T-helper 2 cell treated with Interferon-gamma antibody and Interleukin-4, amounts not matched to agents 5 μg/mL and 100 μg/mL, for 36 hours (primary cell): ENCODE measurements at places on chromosomes 6 and 20.

- H3K4me3 ChIP-seq = no peak overlapping the region
- peaks cover 3% of the 10 kb centered on the region for H3K27me3 ChIP-seq
- H3K4me1 ChIP-seq = no peaks in the 10 kb centered on the region
- no peaks in the 10 kb centered on the region for H3K36me3 ChIP-seq
Measured at GRCh38 chr6:38364775-38365174, 275.0 kb downstream of the BTBD9 start.

DNA sequence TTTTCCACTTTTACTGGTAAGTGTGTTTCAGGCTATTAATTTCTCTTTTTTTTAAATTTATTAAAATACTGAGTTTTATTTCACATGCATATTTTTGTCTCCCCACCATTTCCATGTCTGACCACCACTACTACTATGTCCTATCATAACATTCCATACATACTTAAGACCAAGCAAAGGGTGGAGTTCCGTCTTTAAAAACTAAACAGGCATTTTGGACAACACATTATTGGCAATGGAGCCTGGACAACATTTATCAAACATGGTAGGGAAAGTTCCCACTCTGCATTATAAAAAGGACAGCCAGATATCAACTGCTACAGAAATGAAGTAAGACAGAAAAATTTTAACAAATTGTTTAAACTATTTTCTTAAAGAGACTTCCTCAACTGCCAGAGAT is 91.9 kb downstream of the LMBRD1 start:
- H3K4me1 ChIP-seq = no peaks in the 10 kb centered on the region
- no peak overlapping the region for H3K27ac ChIP-seq
- peaks cover 10% of the 10 kb centered on the region for H3K36me3 ChIP-seq

DNA sequence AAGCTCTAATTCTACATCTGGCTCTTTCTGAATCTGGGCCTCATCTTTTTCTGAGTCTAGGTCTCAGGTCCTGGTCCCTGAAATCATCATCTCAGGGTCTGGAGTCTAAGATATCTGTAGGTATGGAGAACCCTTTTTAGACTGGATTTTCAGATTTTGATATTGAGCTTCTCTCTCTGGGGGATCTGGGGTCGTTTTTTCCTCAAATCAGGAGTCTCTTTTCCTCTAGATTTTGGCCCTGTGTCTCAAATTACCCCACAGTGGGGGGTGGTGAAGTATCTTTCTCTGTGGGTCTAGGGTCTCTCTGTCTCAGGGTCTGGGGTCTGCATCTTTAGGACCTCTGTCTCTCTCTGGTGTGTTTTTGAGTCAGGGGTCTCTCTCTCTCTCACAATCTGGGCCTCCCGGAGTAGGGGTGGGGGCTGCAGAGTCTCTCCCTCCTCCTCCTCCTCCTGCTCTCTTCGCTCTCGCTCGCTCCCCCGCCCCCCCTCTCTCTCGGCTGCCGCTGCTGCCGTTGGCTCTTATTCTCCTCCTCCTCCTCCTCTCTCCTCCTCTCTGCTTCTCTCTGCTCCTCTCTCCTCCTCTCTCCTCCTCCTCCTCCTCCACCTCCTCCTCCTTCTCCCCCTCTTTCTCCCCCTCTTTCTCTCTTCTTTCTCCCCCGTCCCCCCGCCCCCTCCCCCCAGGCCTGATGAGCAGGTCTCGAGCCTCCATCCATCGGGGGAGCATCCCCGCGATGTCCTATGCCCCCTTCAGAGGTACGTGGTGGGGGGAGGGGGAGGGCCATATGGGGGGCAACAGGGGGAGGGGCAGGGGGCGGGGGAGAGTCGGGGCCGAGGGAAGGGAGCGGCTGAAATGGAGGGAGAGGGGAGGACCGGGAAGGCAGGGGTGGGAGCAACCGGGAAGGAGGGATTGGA is at the start of gene SYNGAP1:
SYNGAP1 (plus strand) TSS at position 486 of the 911 bp plus-strand sequence; CDS start at position 686, 200 bp downstream.
- H3K4me3 ChIP-seq = peak within 1 kb of the TSS; percentile 94
- peak; percentile 24 for DNase-seq
- peak within 1 kb of the TSS; percentile 99 for H3K27ac ChIP-seq

GRCh38 chr6:139583420-139583819 is 209.0 kb upstream of the CITED2 start:
- H3K27ac ChIP-seq = no peak overlapping the region
- H3K4me3 ChIP-seq = no peak overlapping the region
- H3K27me3 ChIP-seq = peaks cover 2% of the 10 kb centered on the region
- no peak for DNase-seq
- peaks cover 18% of the 10 kb centered on the region for H3K4me1 ChIP-seq
- no peaks in the 10 kb centered on the region for H3K36me3 ChIP-seq

DNA sequence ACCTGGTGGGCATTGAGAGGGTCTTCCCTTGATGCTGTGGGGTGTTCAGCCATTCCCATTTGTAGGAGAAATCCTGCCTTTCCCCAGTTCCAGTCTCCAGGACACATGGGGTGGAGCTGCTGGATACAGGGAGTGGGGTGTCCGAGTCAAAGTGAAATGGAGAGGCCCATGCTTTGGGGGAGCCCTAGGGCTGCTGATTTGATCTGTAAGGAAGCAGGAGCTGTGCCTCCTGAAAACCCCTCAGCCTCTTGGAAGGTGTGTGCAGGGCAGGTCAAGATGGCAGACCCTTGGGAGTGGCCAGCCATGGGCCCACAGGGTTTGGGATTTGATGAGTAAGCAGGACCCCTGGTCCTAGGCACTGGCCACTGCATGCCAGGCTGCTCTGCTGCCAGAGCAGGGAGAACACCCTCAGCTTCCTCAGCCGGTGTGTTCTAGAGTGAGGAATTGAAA is 82.0 kb downstream of the SERAC1 start:
- peak overlapping the region; percentile 67 for H3K27ac ChIP-seq
- no peaks in the 10 kb centered on the region for H3K27me3 ChIP-seq
- DNase-seq = no peak
- H3K4me3 ChIP-seq = peak overlapping the region; percentile 49
- H3K4me1 ChIP-seq = peaks cover 20% of the 10 kb centered on the region
- H3K36me3 ChIP-seq = peaks cover 52% of the 10 kb centered on the region

- H3K27me3 ChIP-seq = no peaks in the 10 kb centered on the region
- peaks cover 57% of the 10 kb centered on the region for H3K36me3 ChIP-seq
- no peaks in the 10 kb centered on the region for H3K4me1 ChIP-seq
- H3K27ac ChIP-seq = no peak overlapping the region
- no peak overlapping the region for H3K4me3 ChIP-seq
- DNase-seq = no peak
Measured at GRCh38 chr20:45958593-45958992, 13.4 kb downstream of the ZNF335 start.

DNA sequence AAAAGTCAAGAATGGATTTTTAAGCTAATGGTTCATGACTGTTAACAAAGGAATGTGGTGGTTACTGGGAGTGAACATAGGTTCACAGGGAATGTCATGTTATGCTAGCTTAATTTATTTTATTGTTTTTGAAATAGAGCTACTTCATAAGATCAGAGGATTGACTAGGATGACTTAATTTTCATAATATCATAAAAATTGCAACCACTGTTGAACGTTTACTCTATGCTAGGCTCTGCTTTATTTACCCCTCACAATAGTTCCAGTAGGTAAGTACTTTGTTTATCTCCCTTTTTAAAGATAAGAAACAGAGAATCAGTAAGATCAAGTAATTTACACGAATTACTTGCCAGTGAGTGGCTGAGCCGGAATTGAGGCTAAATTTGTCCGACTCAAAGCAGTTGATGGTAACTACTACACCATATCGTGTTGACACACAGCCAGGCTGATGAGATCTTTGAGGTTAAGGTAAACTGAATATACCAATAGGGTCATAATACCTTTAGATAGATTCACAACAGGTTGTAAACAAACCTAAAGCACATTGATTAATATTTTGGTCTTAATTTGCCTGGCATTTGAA is 194.6 kb upstream of the CITED2 start:
- no peaks in the 10 kb centered on the region for H3K36me3 ChIP-seq
- no peaks in the 10 kb centered on the region for H3K27me3 ChIP-seq
- no peak overlapping the region for H3K4me3 ChIP-seq

DNA sequence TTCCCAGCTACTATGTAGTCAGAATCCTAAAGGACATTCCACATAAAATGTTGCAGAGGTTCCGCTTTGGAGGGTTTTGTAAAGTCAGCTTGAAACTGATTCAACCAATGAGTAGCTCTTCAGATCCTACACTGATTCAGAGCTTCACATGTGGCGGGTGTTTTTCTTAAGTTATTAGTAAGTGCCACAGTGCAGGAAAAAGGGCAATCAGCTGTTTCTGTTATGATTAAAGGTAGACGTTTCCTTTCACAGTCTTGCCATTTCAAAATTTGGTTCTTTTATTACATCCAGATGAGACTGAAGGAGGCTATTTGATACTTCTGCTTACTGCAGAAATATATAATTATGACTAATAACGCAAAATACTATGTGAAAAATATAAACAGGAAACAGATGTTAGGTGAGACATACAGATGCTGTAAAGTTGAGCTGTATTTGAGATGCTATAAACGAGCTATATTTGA is 443.9 kb downstream of the CDKAL1 start:
- no peak overlapping the region for H3K27ac ChIP-seq
- H3K27me3 ChIP-seq = no peaks in the 10 kb centered on the region
- no peaks in the 10 kb centered on the region for H3K36me3 ChIP-seq
- H3K4me1 ChIP-seq = no peaks in the 10 kb centered on the region
- no peak overlapping the region for H3K4me3 ChIP-seq

GRCh38 chr20:1202762-1203504 is at the start of gene C20orf202:
TSS of gene C20orf202 (plus strand) at chr20:1203454. CDS start at chr20:1203586, 132 bp downstream.
- H3K4me1 ChIP-seq = peaks cover 4% of the 10 kb centered on the region
- H3K27ac ChIP-seq = no peak within 1 kb of the TSS
- peaks cover 10% of the 10 kb centered on the region for H3K27me3 ChIP-seq

- peaks cover 26% of the 10 kb centered on the region for H3K4me1 ChIP-seq
- peak overlapping the region; percentile 88 for H3K27ac ChIP-seq
- no peak for DNase-seq
- peaks cover 44% of the 10 kb centered on the region for H3K36me3 ChIP-seq
- H3K4me3 ChIP-seq = peak overlapping the region; percentile 98
Measured at GRCh38 chr6:33289784-33290315, 449 bp downstream of the PFDN6 start.
